Suppressor macrophage treated with lipopolysaccharide for 4 hours (primary cell): ENCODE measurements at places on chromosomes 5 and 9.
A peak's percentile ranks its signal among the peaks of the same experiment; 100 is the strongest.

DNA sequence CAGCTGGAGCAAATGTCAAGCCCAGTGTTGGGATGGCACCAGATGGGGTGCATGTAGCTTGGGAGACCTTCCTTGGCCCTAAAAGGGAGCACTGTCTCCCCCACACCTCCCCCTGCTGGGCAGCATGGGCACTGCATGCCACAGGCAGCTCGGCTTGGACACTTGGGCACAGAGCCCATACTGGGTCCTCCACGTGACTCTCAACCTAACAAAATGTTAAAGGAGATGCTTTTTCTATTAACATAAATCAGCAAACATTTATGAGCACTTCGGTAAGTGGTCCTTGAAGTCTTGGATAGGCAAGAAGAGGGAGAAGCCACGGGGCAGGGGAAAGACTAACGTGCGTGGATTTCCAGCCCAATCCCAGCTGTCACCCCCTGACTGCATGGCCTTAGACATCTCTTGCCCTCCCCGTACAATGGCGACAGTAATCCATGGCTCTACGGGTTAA lies 23.9 kb upstream of the MAPK9 start:
- peak; percentile 73 for DNase-seq

DNA sequence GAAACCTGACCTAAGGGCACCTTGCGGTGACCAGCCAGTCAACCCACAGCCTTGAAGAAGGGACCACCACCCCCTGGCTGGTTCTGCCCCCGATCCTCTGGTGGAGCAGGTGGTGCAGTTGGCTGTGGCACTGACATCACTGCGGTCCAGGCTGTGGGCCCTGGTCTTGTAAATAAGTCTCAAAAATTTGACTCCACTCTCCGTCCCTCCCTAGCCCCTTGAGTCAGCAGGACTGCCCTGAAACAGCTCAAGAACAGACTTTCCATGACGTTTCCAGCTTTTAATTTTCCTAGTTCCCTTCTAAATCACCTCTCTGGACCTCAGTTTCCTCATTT lies 134.8 kb upstream of the BOD1 start:
- no peak for DNase-seq

GRCh38 chr9:126061575-126061974 lies 265.1 kb upstream of the MVB12B start:
- no peak for DNase-seq

GRCh38 chr9:124562328-124562727 lies 55.1 kb upstream of the NR5A1 start:
- no peak for DNase-seq

DNA sequence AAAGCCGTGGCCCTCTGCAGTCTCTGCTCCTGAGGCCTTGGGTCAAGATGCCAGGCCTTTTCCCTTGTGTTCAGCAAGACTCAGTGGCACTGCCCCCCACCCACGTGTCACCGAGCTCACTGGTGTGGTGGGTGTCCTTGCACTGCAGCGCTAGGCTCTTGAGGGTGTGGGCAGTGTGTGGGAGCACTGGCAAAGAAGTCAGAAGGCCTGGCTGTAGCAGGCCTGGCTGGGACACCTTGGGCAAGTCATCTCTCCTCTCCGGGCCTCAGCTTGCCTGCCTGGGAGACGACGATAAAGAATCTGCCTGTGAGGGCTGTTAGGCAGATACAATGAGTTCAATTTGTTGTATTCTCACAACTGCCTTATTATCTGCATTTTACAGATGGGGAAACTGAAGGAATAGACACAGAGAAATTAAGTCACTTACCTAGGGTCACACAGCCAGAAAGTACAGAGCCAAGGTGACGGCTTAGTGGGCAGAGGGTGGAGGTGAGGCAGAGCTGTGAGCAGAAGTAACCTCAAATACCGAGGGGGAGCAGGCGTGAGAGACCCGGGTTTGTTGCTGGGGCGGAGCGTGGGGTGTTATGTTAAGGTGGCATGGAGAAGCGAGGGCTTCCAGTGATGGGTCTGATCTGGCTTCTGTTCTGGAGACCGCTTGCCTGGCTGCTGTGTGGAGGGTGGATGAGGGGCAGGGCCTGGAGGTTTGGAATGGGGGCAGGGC lies 1.4 kb downstream of the TSPAN17 start:
- no peak for DNase-seq

GRCh38 chr9:127419348-127419747 lies 4.8 kb upstream of the ZNF79 start:
- no peak for DNase-seq

GRCh38 chr9:127935765-127936221 lies 1.9 kb downstream of the DPM2 start:
- DNase-seq: no peak

DNA sequence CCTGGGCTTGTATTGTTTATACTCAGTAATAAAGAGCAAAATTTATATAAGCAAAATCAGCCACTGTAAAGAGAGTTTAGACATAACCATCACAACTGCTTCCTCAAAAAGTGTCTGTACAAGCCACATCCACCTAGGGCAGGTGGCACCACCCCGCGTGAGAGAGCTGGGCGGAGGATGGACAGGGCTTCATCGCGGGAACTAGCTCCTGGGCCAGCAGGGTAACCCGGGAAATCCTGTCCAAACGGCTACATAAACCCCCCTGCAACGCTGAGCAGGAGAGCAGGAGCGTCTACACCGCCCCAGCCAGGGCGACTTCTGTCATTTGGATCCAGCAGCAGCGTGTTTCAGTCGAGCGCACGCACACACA lies 1.3 kb downstream of the SLC6A3 start:
- no peak for DNase-seq

DNA sequence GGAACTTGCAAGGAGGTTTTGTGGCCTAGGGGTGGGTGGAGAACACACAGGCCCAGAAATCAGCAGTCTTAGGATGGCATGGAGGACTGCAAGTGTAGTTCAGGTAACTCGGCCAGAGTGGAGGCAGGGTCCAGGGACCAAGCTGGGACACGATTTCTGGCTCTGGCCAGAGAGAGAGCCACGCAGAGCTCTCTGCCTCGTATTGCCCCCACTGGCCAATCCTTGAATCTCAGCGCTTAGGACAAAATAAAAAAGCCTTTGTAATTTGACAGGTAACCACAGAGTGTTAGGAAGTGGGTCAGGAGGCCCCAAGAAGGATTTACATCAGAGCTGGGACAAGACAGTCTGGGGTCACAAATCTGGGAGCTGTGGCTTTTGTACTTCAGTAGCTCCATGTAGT lies 11.7 kb downstream of the MAP3K1 start:
- DNase-seq: no peak

DNA sequence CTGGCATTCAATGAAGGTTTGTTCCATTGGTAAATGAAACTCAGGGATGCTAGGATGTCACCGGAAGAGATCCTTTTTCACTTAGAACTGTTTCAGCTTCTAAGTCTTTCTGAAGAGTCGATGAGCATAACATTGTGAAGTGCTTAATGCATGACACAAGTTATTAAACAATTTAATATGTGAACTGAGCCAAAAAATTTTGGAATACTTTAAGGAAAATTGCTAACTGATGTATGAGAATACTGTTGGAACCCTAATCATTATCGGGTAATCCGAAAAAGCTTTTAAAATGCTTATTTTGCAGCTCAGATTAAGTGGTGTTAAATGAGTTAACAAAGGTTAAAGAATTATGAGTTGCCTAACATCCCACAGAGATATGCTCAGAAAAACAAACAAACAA lies 34.9 kb downstream of the DMRT2 start:
- DNase-seq: no peak

DNA sequence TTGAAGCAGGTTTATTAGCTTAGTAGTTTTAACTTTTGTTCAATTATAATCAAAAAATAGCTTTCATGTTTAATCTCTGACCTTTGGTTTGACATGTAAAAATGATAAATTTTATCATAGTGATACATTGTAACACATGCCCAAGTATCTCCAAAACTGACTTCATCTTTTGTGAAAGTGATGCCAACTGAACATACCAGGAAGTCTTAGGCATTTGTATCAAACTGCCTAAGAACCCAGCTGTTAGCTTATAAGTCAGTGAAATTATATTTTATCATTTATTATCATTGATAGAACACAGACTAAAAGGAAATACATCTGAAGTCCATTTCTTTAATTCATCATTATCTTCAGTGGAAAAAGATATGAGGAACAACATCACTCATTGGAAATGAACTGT lies 39.1 kb downstream of the NIPBL start:
- no peak for DNase-seq

DNA sequence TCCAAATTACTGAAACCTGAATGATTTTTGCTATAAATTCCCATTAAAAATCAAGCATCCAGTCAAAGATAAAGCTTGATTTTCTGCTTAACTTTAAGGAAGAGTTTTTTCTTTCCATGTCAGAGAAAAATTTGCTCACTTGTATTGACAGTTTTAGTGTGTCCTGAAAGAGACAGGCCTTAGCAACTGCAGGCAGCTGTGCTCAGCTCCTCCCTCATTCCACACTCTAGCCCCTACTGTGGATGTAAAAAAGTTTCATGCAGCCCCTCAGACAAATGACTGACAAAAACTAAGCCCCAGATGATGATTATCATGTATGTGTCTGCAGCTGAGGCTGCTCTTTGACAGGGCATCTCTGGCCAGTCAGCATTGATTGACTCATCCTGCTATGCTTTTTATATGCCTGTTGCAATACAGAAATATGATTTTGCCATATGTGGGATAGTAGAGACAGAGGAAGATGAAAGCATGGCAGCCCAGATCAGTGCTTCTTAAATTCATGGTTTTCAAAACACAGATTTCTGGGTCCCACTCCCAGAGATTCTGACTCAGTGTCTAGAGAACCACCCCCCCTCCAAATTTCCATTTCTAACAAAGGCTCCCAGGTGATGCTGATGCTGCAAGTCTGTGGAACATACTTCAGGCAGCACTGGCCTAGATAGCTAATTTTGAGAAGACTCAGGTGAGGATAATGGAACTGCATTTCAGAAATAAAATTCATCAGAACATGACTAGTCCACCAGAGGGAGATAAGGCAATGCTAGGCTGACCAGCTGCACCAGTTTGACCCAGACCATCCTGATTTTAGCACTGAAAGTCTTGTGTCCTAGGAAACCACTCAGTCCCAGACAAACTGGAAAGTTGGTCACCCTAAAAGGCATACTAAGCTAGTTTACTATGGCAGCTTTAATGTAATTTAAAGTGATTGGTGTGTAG lies 298.7 kb upstream of the KCNN2 start:
- no peak for DNase-seq

- no peak for DNase-seq
Observed at GRCh38 chr5:110718311-110718710, 8.2 kb downstream of the TMEM232 start.

DNA sequence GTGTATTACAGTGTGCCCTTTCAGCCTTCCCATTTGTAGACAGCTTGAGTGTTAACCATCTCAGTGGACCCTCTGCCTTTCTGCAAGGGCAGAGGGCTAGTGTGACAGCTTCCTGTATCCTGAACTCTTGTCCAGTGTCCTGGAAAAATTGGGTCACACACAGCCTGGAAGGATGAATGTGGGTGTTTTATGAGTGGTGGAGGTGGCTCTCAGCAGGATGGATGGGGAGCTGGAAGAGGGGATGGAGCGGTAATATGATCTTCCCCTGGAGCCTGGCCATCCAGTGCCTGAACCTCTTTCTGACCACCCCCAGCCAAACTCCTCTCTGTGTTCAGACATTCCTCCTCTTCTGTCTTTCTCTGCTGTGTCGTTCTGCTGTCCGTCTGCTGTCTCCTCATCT lies 113.0 kb downstream of the KIF4B start:
- no peak for DNase-seq

DNA sequence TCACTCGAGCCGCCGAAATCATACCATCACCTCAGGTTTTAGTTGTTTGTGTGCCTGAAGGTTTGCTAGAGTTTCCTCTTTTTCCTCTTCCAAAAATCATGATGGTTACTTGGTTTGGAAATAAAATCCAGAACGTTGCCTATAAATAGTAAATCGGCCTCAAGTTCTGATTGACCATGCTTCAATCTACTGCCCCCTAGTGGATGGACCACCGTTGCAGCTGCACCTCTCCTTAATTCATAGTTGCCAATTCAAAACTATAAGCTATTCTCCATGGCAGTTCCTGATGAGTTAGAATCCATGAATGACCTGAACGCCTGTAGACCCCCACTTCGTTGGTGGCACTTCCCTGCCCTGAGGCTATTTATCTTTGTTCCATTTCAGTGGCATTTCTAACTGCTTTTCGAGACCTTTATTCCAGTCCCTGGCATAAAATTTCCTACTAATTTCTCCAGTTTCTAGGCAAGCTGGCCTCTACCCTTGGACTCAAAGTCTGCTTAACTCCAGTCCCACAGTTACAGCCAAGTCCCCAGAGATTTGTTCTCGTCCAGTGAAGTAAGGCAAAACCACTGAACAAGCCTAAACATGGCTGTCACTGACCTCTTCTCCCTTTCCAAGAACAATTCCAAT lies 422.6 kb downstream of the EFNA5 start:
- peak; percentile 69 for DNase-seq

DNA sequence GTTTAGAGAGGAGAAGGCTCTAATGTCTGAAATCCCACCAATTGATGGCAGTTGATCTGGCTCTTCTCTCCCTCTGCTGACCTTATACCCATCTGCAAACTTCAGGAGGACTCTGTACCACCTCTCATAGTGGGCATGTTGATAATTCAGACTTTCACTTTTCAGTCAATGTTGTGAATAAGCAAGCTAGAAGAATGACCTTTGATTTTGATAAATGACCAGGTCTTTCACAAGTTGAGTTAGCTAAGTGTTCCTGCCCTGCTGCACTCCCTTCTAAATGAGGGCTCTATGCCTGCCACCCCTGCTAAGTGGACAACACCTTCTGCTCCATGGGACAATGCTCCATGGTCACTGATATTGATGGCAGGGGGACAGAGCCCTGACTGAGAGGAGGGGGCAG lies 74.7 kb downstream of the SPRY4 start:
- no peak for DNase-seq

DNA sequence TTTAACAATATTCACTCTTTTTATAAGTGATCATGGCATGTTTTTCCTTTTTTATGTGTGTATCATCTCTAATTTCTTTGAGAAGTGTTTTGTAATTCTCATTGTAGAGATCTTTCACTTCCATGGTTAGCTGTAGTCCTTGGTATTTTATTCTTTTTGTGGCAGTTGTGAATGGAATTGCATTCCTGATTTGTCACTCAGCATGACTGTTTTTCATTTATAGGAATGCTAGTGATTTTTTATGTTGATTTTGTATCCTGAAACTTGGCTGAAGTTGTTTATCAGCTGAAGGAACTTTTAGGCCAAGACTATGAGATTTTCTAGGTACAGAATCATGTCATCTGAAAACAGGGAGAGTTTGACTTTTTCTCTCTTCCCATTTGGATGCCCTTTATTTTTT lies 13.1 kb upstream of the SPINK13 start:
- DNase-seq: no peak

- DNase-seq: no peak
Observed at GRCh38 chr9:118984607-118985006, 384.6 kb downstream of the BRINP1 start.

DNA sequence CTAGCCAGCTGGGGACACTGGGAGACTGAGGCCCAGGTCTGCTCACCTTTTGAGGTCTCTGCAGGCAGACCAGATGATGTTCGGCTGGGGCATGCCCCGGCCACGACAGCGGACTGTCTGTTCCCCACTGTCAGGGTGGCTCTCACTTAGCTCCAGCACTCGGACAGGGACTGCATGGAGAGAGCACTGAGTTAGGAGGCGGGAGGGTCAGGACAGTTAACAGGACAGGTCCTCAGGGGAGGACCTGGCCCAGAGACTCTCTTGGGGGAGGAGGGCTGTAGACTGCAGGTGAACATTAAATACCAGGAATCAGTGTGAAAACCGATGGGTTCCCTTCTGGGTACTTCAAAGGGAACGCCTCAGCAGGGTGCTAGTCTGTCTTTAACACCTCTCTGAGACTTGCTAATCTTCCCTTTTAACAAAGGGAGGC lies 25.1 kb downstream of the PDGFRB start:
- no peak for DNase-seq

GRCh38 chr5:62314213-62314830 lies 8.3 kb downstream of the KIF2A start:
- DNase-seq: peak; percentile 30
